H7 (cell line): ENCODE measurements at places on chromosomes 16 and 17. TPM values are rescaled to one million over a fixed set of nuclear protein-coding genes. Genes with fewer than 3 reads are reported as not detected.

OR1E1 gene
- total RNA-seq, result not detected in 2 replicates

AATF gene
- 65.4 and 74.7 TPM in 2 replicates for total RNA-seq

MED9 gene
- total RNA-seq, result 28.9 and 31.3 TPM in 2 replicates

DNA sequence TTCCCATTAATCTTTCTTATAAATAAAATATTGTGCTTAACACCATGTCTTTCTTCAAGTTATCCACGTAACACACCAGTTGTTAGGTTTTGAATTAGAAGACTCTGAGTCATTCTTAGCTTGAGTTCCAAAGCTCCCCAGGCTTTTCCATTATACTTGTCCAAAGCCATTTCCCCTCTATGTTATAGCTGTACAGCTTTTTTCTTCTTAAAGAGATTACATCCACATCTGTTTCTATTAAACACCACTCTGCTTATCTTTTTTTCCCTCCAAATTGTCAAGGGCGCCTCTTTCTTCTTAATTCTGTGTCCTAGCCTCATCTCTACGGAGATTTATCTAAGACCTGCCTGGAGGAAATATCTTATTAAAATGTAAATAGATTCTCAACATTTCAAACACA is 139.4 kb upstream of the CPHXL start:
- DNase-seq, result no peak

DNA sequence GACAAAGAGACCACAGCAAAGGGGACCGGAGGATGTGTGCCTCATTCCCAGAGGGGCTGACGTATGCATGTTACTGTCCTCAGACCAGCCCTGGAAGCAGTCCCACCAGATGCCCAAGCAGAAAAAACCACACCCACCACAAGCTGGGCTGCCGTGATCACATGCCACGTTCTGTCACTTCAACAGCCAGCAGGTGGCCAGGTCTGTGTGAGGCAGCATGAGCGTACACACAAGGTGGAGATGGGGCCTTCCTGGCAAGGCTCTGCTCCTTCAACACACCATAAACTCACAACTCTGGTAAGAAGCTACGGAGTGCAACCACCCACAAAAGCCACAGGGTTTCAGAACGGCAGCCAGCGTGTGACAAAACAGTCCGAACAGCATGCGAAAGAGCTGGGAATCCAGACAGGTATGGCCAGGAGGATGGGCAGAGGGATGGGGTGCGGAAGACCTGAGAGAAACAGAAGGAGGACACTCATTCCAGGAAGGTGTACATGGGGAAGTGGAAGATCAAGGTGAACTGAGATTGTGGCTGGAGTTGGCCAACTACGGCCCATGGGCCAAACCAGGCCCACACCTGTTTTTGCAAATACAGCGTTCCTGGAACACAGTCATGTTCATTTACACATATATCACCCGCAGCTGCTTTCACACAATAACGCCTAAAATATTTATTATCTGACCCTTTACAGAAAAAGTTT is 27.9 kb downstream of the MBTPS1 start:
- DNase-seq, result no peak

- DNase-seq, result no peak
Measured at GRCh38 chr16:79272141-79272577, 328.4 kb downstream of the MAF start.

DNA sequence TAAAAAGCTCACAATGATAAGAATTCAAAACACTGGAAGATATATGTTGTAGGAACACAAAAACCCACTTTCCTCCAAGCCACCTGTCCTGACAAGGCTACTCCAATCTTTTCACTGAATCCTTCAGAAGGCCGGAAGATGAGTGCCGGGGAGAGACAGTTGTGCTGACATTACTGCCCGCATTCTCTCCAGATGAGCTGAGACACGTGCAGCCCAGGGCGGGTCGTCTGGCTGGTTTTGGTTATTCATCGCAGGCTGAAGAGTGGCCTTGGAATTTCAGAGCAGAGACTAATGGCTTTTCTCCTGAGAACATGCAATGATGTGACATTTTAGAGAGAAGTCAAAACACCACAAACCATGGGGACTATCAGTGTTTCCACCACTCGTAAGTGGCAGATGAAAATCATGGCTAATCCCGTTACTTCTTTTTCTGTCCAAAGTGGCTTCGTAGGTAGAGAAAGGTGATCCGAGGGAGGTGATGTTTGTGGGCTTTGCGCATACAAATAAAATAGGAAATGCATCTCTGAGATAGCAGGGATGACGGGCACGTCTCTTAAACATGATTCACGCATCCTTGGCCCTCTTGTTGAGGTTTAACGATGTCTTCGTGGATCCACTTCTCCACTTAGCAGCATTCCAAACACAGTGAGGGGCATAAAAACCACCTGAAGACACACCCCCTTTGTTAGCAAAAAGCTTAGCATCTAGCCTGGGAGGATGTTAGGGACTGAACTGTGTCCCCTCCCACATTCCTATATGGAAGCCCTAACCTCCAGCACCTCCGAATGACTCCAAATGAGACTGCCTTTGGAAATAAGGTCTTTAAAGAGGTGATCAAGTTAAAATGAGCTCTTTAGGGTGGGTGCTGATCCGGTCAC is 134.0 kb downstream of the IRX3 start:
- DNase-seq, result peak; percentile 45
